ENCODE measurements at places on chromosomes 16 and 17.

GRCh38 chr16:81505011-81505661 lies 60.5 kb downstream of the CMIP start:
- DNase-seq: peak; percentile 67

- no peak for DNase-seq
Measured at GRCh38 chr17:1940810-1941185, 84.3 kb downstream of the RTN4RL1 start.

GRCh38 chr16:52494621-52495020 lies 52.3 kb downstream of the TOX3 start:
- no peak for DNase-seq

DNA sequence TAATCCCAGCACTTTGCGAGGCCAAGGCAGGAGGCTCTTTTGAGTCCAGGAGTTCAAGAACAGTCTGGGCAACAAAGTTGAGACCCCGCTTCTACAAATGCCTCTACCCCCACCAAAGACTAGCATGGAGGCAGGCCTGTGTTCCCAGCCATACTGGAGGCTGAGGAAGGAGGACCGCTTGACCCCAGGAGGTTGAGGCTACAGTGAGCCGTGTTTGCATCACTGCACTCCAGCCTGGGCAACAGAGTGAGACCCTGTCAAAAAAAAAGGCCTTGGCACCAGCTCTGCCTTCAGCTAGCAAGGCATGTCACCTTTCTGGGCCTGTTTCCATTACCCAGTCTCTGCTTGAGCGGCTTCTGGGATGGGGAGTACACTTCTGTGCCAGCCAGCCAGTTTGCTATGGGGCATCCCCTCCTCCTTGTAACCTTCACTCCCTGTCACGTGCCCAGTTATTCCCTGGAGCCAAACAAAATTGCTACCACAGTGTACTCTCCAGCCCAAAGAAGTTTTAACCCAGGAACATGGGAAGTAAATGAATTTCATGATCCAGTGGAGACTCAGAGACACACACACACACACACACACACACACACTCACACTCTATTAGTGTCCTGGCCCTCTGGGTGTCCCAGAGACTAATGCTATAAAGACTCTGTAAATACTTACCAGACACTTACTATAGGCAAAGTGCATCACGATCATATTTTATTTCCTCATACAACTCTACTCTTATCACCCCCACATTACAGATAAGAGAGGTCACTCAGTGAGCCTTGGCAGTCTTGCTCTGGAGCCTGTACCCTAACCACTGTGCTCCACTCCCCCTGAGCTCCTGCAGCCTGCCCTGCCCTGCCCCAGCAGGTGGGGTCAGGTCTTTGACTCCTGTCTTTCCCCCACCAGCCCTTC lies 2.5 kb downstream of the CISD3 start:
- no peak for DNase-seq

DNA sequence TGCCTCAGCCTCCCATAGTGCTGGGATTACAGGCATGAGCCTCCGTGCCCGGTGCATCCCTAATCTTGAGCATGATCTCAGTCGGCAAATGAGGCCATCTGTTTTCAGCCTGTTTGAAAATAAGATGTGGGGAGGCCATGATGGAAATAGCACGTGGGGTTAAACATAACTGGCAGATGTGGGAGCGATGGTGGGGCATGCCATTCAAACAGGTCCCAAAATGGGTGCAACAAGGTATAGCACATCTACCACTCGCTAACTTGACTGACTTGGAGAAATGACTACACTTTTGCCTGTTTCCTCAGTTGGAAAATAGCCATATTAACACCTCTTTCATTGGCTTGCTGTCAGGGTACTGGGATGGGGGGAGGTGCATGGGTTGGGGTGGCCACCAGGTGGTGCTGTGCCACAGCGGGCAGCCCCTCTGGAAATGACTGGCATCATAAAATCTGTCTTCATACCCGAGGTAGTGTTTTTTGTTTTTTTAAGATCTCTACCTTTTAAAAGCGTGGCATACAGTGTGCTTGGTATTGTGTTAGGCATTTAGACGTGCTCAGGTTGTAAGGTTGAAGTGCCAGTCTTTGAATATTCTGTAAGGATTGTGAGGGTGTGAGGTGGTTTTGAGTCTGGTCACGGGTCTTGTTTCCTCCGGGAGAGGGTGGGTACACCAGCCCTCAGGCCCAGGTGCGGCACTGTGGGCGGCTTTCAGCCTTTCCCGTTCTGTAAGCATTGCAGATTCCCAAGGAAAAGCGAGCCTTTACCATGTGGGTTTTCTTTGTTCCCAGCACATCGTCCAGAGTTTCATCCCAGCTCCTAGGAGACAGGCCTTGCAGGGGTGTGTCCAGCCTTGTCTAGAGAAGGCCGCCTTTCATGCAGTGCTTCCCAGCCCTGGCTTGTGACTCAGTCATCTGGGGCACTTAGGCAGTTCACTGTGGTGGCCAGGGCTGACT lies 2.9 kb upstream of the TTYH2 start:
- DNase-seq: peak; percentile 92

DNA sequence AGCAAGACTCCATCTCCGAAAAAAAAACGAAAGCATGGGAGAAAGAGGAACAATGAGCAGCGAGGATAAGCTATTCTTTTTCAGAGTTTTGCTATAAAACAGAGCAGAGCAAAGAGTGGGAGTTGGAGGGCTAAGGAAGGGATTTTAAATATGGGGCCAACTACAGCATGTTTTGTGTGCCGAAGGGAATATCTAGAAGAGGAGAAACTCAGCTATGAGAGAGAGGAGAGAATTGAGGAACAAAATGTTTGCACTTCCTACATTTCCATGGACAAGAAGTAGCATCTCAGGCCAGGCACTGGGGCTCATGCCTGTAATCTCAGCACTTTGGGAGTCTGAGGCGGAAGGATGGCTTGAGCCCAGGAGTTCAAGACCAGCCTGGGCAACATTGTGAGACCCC lies 13.1 kb upstream of the GRB2 start:
- DNase-seq: no peak

DNA sequence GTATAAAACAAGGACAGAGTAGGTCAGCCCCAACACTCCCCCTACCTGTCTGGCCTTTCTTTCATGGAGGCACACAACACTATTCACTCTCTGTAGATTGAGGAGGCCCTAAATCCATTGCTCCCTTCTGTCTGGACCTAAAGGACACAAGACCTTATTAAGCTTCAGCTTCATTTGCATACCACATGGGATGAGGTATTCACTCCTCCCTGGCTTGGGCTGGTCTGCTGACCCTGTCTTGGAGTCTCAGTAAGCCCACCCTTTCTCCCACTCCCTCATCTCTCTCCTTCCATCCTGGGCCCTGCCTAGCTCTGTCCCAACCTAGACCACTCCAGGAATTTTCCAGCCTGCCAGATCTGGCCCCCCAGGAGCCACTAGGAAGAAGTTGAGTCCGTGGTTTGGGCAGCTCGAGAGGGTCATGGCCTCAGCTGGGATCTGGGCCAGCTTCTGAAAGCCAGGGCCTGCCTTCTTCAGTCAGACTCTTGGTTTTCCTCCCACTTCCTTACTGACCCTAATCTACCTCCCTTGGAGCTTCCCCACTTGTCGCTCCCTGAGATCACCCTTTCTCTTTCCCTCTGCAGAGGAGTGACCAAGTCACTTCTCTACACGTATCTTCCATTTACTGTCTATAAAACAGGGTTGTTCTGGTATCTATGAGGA lies 6.5 kb upstream of the LLGL1 start:
- no peak for DNase-seq

All from pons (tissue), 1 donor.